Daoy (cell line): ENCODE measurements at places on chromosomes 11 and 22. TPM values are rescaled to one million over a fixed set of nuclear protein-coding genes. Genes with fewer than 3 reads are reported as not detected.
A peak's percentile ranks its signal among the peaks of the same experiment; 100 is the strongest.

Gene CAVIN3
- 173 and 189 TPM in 2 replicates for total RNA-seq

Gene HTR3B
- total RNA-seq, result not detected in 2 replicates

- DNase-seq, result no peak
Measured at GRCh38 chr22:30601464-30601863, 5.5 kb upstream of the TCN2 start.

- peak; percentile 4 for DNase-seq
Measured at GRCh38 chr11:92596596-92597317, 372.1 kb downstream of the FAT3 start.

DNA sequence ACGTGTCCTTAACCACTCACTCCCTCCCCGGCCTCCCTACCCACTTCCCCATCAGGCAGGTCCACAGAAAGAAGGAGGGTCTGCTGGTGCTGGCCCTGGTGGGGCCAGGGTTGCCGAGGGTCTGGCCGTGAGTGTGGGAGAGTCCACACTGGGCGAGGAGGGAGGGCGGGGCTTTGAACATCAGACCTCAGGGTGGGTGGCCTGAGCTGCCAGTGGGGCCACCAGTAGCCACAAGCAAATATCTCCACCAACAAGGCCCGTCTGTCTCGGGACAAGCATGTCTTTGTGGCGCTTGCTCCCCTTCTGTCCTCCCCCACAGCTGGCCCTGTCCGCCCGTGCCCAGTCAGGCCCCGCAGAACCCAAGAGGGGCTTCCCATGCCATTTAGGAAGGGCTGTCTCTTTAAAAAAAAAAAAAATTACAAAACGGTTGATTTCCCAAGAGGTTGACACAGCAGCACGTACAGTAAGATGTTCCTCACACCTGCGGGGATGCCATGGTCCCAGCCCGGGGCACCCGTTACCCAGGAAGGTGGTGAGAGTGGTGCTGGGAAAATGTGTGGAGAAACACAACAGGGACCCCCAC, 17.7 kb upstream of the TALDO1 start:
- no peak for DNase-seq
